ENCODE measurements at places on chromosomes 12 and 14.

DNA sequence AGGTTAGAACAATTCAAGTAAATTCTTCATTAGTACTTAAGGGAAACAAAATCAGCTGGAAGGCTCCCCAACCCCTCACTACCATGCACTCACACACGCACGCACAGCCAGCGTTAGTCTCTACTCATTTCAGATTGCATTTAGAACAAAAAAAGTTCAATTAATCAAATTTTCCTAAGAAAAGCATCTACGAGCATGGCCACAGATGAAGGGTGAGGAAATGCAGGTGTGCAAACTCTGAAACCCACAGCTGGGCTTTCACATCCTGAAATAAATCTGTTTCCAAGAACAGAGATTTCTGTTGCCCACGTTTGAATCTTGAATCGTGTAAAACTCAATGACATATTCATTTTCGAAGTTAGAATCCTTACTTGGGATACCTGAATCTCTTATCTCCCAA, 62.6 kb downstream of the SEL1L start:
- DNase-seq, result no peak

- DNase-seq, result no peak
Measured at GRCh38 chr14:62734831-62735230, 310.4 kb downstream of the KCNH5 start.

GRCh38 chr12:94145191-94145983, 3.0 kb upstream of the PLXNC1 start:
- DNase-seq, result no peak

DNA sequence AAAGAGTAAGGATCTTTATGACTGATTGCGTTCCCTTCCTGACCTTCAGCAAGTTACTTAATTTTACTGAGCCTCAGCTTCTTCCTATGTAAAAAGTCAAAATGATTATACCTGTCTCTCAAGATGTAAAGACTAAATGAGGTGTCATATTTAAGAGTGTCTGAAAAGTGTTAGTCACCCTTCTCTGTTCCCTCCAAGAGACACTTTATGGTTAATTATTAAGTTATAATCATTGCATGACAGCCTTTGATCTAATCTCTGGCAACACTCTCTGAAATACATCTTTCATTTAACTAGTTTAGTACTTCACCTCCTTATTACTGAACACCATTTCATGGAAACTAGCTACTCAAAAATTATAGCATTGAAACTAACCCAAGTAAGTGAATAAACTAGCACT, 54.8 kb downstream of the BMAL2 start:
- no peak for DNase-seq

DNA sequence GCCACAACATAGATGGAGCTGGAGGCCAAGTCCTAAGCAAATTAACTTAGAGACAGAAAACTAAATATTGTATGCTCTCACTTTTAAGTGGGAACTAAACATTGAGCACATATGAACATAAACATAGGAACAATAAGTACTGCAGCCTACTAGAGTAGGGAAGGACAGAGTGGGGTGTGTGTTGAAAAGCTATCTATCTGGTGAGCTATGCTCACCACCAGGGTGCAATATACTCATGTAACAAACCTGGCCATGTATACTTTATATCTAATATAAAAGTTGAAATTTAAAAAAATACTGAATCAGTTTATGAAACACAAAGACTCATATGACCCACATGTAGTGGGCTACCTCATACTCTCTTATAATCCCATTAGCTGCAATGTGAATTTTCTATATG, 1305.0 kb downstream of the LRFN5 start:
- no peak for DNase-seq

- DNase-seq, result no peak
Measured at GRCh38 chr14:34502545-34503225, 36.8 kb downstream of the EAPP start.

DNA sequence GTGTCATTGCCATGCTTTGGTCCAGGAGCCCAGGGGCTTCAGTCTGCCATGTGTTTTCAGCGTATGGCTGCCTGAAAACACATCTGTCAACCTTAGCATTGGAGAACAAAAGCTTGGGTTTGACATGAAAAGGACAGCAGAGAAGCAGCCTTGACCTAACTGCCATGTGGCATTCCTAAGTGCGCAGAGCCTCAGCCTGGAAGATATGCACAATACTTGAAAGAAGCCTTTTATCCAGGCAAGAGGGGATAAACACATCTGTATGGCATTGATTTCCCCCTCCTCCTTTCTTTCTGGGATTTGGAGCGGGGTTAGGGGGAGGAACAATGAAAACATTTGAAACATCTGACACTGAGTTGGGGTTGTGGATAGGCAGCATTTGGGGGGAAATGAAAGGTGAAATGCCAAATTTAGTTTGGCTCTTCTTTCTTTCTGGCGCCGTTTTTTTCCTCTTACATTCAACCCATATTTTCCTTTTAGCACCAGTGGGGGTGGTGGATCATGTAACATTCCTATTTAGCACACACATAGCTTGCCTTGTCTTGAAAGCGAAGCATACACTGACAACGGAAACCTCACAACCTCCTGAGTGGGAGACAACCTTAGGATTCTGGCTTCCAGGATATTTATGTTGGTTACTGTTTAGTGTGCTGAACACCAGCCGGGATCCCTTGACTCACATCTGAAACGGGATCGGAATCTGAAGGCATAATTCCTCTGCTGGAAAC, 177.0 kb downstream of the C12orf75 start:
- DNase-seq, result no peak

- no peak for DNase-seq
Measured at GRCh38 chr12:122850695-122851350, 15.6 kb downstream of the HIP1R start.

DNA sequence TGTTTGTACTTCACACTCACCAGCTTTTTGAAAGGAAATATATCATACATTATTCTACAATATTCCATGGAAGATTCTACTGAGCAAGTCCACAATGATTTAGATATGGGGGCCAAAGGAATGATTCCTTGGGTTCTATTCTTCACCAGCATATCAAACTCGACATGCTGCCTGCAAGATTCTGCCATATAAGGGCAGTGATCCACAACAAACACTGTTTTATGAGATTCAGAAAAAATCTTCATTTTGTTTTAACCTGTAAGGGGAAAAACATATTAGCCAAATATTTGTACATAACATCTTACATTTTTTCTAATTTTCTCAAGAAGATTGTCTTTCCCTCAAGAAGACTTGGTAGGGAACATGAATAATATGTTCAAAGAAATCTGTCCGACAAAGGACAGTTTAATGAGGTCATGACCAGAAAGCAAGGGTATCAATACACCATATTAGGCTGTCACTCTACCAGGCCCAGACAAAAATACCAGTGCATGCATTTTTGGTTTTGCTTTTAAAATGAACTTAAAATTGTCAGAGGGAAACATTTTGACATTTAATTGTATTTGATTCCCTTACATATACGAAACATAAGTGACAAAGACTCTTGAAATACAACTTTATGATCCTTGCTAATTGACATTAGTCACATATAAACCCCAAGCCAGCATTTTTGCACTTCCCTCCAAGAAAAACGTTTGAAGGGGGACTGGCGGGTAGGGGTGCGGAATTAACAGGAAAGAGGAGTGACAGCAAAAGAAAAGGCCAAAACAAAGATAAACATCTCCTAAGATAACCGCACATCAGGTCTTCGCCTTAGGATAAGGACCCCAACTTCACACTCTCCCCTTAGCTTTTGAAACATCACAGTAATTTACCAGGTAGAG, 980 bp downstream of the INTS13 start:
- DNase-seq, result no peak

- DNase-seq, result no peak
Measured at GRCh38 chr12:62331306-62331705, 71.1 kb downstream of the USP15 start.

- DNase-seq, result no peak
Measured at GRCh38 chr12:132329720-132330548, 545 bp upstream of the GALNT9 start.

GRCh38 chr12:25718081-25718731, 165.1 kb upstream of the LMNTD1 start:
- no peak for DNase-seq

GRCh38 chr12:93638954-93639353, 38.2 kb upstream of the CRADD start:
- no peak for DNase-seq

GRCh38 chr12:98297538-98297937, 217.9 kb upstream of the TMPO start:
- no peak for DNase-seq

DNA sequence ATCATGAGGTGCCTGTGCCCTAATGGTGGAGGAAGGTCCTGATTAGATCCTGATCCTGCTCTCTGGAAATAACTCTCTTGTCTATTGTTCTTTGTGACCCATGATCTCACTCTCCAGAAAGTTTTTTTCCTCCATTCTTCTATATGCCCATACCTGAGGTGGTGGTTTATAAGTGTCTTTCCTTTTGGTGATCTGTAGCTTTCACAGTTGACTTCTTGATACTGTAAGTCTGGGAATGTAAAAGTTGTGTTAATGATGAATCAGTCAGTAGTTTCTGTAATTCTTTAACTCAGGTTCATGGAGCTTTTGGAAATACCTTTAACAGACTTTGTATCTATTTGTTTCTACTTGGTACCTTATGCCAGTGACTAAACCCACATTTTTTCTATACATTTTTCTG, 444.0 kb upstream of the FLRT2 start:
- DNase-seq, result no peak

- DNase-seq, result no peak
Measured at GRCh38 chr12:57716305-57716704, 22.2 kb downstream of the AGAP2 start.

GRCh38 chr14:75081660-75082229, 12.3 kb downstream of the ZC2HC1C start:
- no peak for DNase-seq

GRCh38 chr14:61569812-61570548, 125.3 kb upstream of the HIF1A start:
- DNase-seq, result no peak

DNA sequence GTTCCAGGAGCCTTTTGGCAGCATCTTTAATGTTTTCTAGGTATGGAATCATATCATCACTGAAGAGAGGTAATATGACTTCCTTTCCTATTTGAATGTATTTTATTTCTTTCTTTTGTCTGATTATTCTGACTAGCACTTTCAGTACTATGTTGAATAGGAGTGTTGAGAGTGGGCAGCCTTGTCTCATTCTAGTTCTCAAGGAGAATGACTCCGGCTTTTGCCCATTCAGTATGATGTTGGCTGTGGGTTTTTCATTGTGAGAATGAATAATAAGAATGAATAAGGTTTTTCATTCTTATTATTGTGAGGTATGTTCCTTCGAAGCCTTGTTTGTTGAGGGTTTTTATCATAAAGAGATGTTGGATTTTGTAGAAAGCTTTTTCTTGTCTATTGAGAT, 98.9 kb downstream of the GPHN start:
- no peak for DNase-seq

DNA sequence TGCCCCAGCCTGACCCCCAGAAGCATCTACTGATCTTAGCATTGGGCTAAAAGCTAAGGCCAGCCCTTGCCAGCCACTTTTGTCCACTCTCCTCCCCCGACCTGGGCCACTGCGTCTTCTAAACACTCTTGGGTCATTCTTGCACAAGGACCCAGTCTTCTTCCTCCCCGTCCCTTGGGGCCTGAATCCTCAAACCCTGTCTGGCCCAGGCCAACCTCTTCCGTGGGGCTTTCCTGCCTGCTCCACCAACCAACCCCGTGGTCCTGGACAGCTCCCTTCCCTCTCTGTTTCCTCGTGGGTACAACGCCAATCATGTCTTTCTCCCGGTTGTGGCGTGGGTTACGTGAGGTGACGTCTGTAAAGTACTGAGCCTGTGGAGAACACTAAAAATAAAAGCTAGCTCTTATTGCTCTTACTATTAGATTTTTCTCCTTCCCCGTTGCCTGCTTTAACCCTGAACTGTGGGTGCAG, 21.5 kb downstream of the FAM222A start:
- peak; percentile 12 for DNase-seq

- no peak for DNase-seq
Measured at GRCh38 chr14:55800156-55800785, 220.3 kb downstream of the KTN1 start.

DNA sequence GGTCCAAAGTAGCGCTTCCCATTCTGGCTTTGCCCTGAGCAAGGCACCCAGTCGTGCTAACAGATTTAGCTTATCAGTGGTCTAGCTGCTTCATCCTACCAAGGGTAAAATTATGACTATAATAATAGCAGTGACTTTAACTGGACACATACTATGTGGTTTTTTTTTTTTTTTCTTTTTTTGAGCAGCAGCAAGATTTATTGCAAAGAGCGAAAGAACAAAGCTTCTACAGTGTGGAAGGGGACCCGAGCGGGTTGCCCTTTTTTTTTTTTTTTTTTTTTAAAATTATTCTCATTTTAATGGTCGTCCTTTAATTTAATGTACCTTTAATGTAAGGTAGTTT, 505 bp downstream of the HELB start:
- DNase-seq, result no peak

GRCh38 chr12:80118565-80119324, 19.4 kb downstream of the OTOGL start:
- DNase-seq, result no peak

GRCh38 chr12:120771097-120771496, 45.5 kb downstream of the ACADS start:
- no peak for DNase-seq

GRCh38 chr12:122282061-122282460, 15.8 kb upstream of the VPS33A start:
- DNase-seq, result no peak

DNA sequence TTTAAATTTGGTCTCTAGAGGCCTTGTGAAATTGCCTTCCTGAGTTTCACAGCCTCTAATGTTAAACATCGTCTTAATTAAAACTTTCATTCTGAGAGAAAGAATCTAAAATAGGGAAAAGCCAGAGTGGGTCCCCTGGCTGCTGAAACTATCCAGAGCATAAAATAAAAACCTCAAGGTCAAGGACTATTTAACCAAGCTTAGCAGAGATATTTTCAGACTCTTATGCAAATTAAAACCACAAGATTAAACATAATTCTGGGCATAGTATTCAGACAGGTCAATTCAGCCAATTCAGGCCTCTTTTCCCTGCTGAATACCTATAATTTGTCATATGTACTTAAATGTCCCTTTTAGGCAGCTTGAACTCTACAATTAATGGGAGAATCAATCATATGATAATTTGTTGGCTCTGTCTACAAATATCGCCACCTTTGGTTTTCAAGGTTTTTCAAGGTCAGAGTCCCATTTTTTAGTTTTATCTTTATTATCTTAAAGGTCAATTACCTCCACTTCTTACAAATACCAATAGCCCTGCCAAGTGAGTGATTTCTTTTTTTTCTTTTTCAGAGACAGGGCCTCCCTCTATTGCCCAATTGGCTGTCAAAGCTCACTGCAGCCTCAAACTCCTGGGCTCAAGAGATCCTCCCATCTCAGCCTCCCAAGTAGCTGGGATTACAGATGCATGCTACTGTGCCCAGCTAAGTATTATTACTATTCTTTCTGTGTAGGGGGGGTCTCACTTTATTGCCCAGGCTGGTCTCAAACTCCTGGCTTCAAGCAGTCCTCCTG, 257.1 kb downstream of the PHLDA1 start:
- DNase-seq, result no peak

- DNase-seq, result no peak
Measured at GRCh38 chr12:68761442-68761812, 15.5 kb downstream of the SLC35E3 start.

DNA sequence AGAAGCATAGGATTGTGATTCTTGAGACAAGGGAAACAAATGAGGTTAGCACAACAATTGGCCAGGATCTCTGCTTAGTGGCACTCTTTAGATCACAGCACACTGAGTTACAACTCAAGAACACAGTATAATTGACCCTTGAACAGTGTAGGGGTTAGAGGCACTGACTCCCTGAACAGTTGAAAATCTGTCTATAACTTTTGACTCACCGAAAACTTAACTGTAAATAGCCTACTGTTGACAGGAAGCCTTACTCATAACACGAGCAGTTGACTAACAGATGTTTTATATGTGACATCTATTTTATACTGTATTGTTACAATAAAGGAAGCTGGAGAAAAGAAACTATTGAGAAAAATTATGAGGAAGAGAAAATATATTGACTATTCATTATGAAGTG, 296.1 kb downstream of the RERGL start:
- DNase-seq, result no peak
